Thyroid gland (tissue), 4 donors: ENCODE measurements at places on chromosomes 11 and 22. TPM values are rescaled to one million over a fixed set of nuclear protein-coding genes. Genes with fewer than 3 reads are reported as not detected.
A peak's percentile ranks its signal among the peaks of the same experiment; 100 is the strongest.

GRCh38 chr11:13166036-13166435 lies 111.6 kb upstream of the BMAL1 start:
- H3K27ac ChIP-seq: no peak overlapping the region
- H3K36me3 ChIP-seq: no peaks in the 10 kb centered on the region
- no peak for DNase-seq
- peaks cover 4% of the 10 kb centered on the region for H3K4me1 ChIP-seq
- no peak overlapping the region for H3K4me3 ChIP-seq

GRCh38 chr11:73453562-73453961 lies 77.4 kb downstream of the RELT start:
- no peaks in the 10 kb centered on the region for H3K36me3 ChIP-seq
- DNase-seq: no peak
- no peak overlapping the region for H3K4me3 ChIP-seq
- peak overlapping the region; percentile 38 for H3K27ac ChIP-seq

- H3K36me3 ChIP-seq: peaks cover 5% of the 10 kb centered on the region
- no peak for DNase-seq
- H3K27ac ChIP-seq: no peak overlapping the region
Observed at GRCh38 chr11:57474017-57474802, 13.9 kb downstream of the RTN4RL2 start.

DNA sequence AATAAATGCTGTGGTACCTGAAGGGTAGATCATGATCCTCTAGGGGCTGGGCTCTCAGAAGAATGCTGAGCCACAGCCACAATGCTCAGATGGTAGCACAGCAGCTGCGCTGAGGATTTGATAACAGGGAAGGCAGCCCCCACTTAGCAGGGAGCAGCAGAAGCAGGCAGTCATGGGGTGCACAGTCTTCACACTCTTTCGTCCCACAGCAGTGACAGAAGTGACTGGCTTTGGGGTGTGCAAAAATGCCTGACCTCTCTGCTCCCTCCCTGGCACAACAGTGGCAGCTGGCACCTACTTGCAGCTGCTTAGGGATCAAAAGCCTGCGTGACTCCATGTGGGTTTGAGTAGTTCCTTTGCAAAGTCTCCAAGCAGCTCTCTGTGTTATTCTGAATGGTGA lies 1349.8 kb upstream of the RAG2 start:
- no peaks in the 10 kb centered on the region for H3K27me3 ChIP-seq
- DNase-seq: no peak
- H3K27ac ChIP-seq: no peak overlapping the region
- no peaks in the 10 kb centered on the region for H3K36me3 ChIP-seq
- H3K4me1 ChIP-seq: no peaks in the 10 kb centered on the region

GRCh38 chr11:11253497-11253896 lies 99.6 kb downstream of the CSNK2A3 start:
- no peak overlapping the region for H3K4me3 ChIP-seq
- no peaks in the 10 kb centered on the region for H3K36me3 ChIP-seq
- H3K4me1 ChIP-seq: peaks cover 4% of the 10 kb centered on the region
- no peak overlapping the region for H3K27ac ChIP-seq
- DNase-seq: peak; percentile 49
- H3K27me3 ChIP-seq: no peaks in the 10 kb centered on the region

- no peak overlapping the region for H3K27ac ChIP-seq
- no peak overlapping the region for H3K4me3 ChIP-seq
- DNase-seq: no peak
- no peaks in the 10 kb centered on the region for H3K36me3 ChIP-seq
Observed at GRCh38 chr11:69080257-69080995, 31.7 kb downstream of the TPCN2 start.

GRCh38 chr22:23357053-23357452 lies 176.7 kb downstream of the BCR start:
- no peak overlapping the region for H3K27ac ChIP-seq
- no peaks in the 10 kb centered on the region for H3K27me3 ChIP-seq
- H3K36me3 ChIP-seq: no peaks in the 10 kb centered on the region
- no peak for DNase-seq
- no peak overlapping the region for H3K4me3 ChIP-seq

DNA sequence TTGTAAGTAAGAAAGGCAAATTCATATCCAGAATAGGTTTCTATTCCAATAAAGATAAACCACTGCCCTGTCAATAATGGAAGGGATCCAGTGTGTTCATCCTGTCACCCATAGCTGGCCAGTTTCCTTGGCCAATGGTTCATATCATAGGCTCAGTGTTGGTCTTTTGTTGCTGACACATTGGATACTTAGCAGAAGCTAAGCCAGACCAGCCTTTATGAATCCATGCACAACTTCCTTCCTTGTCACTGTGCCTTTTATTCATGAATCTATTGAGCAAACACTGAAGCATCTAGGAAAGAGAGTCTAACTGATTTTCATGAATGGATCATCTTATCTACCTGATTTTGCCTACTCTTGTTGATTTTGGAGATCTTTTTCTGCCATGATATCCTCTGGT lies 20.0 kb downstream of the OR2AT4 start:
- H3K4me3 ChIP-seq: no peak overlapping the region
- no peaks in the 10 kb centered on the region for H3K4me1 ChIP-seq
- no peaks in the 10 kb centered on the region for H3K27me3 ChIP-seq
- H3K27ac ChIP-seq: no peak overlapping the region
- H3K36me3 ChIP-seq: no peaks in the 10 kb centered on the region

DNA sequence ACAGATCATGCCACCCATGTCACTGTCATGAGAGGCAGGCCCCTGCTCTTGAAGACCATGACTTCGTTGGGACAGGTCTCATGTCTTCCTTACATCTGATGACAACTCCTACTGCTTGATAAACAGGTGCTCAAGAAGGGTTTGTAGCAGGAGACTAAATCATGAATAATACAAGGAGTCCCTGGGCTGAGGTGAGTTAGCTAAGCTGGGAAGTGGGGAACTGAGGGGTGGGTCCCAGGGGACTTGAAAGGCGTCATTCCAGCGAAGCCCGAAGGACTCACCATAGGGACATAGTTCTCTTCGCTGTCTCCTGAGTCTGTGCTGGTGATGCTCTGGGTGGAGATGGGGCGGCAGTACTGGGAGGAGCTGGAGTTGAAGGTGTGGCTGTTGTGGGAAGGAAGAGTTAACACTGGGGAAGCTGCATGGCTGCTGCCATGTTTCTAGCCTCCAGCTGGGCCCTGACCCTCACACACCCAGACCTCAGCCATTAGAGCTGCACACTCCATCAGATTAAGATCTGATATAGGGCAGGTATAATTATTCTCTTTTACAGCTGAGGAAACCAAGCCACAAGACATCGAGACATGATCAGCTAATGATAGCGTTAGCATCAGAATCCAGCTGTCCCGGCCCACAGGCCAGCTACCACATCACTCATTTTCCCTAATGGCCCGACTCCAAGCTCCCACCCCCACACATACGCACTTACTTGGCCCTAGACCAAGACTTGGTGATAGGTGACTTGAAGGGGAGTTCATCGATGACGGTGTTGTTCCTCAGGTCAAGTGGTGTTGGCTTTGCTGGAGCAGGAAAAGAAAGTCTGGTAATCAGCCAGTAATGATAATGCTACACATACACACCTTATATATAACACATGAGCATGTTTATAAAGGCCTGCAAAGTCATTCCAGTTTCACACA lies 32.9 kb downstream of the USP35 start:
- no peak overlapping the region for H3K27ac ChIP-seq
- H3K4me3 ChIP-seq: no peak overlapping the region
- DNase-seq: no peak
- H3K27me3 ChIP-seq: no peaks in the 10 kb centered on the region
- no peaks in the 10 kb centered on the region for H3K4me1 ChIP-seq
- peaks cover 23% of the 10 kb centered on the region for H3K36me3 ChIP-seq

DNA sequence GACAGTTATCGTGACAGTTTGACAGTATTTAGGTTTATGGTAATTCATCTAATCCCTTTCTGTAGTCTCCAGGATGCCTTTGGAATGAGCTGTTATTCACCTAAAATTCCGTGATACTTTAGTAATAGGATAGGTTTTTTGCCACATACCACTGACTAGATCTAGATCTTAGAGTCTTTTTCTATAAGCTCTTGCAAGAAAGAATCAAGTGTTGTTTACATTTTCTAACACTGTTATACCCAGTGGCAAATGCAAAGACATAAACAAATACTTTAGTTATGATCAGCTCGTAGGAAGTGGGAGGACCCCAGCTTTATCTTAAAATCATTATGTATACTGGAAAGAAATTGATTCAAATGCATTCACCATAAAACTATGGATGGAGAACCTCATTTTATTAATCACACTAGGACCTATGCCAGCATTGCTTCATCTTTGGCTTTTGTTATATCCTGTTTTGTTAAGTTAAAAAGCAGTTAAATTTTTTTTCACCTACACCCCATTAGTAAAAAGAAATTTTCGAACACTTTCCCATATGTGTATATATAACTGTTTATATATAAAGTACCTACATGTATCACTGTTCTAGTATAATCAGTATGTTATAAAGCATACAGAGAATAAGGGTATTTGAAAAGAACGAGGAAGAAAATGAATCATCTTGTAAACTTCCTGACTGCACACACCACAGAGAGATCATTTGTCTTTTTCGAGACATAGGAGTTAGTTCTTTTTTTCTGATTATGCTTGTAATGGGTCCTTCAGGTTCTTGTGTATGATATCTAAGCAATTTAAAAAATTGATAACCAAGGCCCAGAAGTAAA lies 60.9 kb downstream of the PDHX start:
- no peaks in the 10 kb centered on the region for H3K4me1 ChIP-seq
- H3K27ac ChIP-seq: no peak overlapping the region
- no peak for DNase-seq
- H3K36me3 ChIP-seq: no peaks in the 10 kb centered on the region
- H3K4me3 ChIP-seq: no peak overlapping the region
- H3K27me3 ChIP-seq: no peaks in the 10 kb centered on the region

- no peak overlapping the region for H3K27ac ChIP-seq
- H3K4me3 ChIP-seq: no peak overlapping the region
- no peak for DNase-seq
- no peaks in the 10 kb centered on the region for H3K36me3 ChIP-seq
- H3K4me1 ChIP-seq: no peaks in the 10 kb centered on the region
- H3K27me3 ChIP-seq: no peaks in the 10 kb centered on the region
Observed at GRCh38 chr11:20535271-20535881, 64.0 kb upstream of the SLC6A5 start.

DNA sequence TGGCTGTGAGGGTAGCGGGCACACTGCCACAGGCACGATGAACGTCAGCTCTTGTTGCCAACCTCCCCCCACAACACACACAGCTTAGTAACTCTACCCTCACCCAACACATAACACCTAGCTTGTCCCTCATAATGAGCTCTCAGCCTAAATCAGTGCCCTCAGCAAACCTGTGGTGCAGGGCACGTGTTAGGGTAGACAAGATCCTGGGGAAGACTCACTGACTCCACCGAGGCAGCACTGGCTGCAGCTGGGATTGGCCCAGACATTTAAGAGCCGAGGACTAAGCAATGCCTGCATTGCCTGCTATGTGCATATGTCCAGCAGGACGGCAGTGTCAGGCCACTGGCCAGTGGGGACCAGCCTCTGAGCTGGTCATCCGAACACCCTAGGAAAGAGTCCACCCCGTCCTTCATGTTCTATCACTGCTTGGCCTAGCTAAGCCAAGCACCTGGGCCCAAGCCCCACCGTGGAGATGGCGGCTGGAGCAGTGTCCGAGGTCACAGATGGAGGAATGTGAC lies 32.9 kb upstream of the TRIM29 start:
- no peaks in the 10 kb centered on the region for H3K4me1 ChIP-seq
- no peaks in the 10 kb centered on the region for H3K27me3 ChIP-seq
- no peak for DNase-seq
- H3K4me3 ChIP-seq: no peak overlapping the region

- no peak overlapping the region for H3K27ac ChIP-seq
- H3K36me3 ChIP-seq: no peaks in the 10 kb centered on the region
- no peak overlapping the region for H3K4me3 ChIP-seq
- H3K27me3 ChIP-seq: no peaks in the 10 kb centered on the region
Observed at GRCh38 chr22:43901976-43902643, 10.3 kb upstream of the PNPLA5 start.

- H3K4me1 ChIP-seq: peaks cover 6% of the 10 kb centered on the region
- no peak for DNase-seq
- H3K27ac ChIP-seq: no peak overlapping the region
- no peaks in the 10 kb centered on the region for H3K36me3 ChIP-seq
Observed at GRCh38 chr22:44648085-44648820, 53.8 kb upstream of the PRR5 start.

- H3K36me3 ChIP-seq: no peaks in the 10 kb centered on the region
- H3K4me1 ChIP-seq: peaks cover 32% of the 10 kb centered on the region
- peak; percentile 21 for DNase-seq
- H3K4me3 ChIP-seq: peak overlapping the region; percentile 95
Observed at GRCh38 chr11:61332281-61332796, 566 bp downstream of the DDB1 start.

- H3K27me3 ChIP-seq: no peaks in the 10 kb centered on the region
- no peak overlapping the region for H3K27ac ChIP-seq
- no peak for DNase-seq
- H3K4me3 ChIP-seq: no peak overlapping the region
Observed at GRCh38 chr11:121611242-121611641, 158.5 kb upstream of the SORL1-AS1 start.

DNA sequence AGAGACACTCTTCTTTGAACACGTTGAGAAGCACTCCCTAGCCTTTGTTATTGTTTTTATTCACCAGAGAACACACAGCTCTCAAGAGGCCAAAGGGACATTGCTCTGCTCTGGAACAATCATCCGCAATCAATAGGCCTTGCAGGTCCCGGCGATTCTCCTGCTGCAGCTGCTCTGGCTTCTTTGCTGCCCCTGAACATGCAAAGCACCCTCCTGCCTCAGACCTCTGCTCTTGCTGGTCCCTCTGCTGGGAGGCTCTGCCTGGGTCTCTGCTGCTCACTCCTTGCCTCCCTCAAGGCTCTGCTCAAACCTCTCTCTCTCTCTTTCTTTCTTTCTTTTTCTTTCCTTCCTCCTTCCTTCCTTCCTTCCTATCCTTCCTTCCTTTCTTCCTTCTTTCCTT lies 232.7 kb downstream of the DSCAML1 start:
- H3K27ac ChIP-seq: no peak overlapping the region
- H3K4me3 ChIP-seq: no peak overlapping the region
- DNase-seq: no peak
- H3K27me3 ChIP-seq: no peaks in the 10 kb centered on the region

DNA sequence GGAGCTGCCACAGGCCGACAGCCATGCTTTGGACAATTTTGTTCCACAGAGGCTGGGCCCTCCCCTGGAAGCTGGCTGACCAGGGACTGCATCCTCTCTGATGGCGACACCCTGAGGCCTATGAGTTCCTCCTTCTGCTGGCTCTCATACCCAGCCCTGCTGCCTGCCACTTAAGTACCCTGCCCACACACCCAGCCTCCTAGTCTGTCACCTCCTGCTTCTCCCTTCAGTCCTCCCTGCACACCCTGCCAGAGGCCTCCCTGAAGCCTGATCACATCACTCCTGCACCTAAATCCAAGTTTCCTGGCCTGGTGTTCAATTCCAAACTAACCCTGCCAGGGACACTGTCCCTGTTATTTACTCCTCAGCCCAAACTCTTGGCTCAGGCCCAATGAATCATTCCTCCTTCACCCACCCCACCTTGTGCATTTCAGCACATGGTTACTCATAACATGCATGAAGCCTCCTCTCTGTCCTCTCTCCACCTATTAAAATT lies 136.7 kb upstream of the NECTIN1 start:
- H3K27ac ChIP-seq: no peak overlapping the region
- H3K4me1 ChIP-seq: no peaks in the 10 kb centered on the region
- no peak overlapping the region for H3K4me3 ChIP-seq
- no peak for DNase-seq
- no peaks in the 10 kb centered on the region for H3K36me3 ChIP-seq

Gene RBMXL2
- 0.27 TPM for total RNA-seq

Gene GALNT18
- total RNA-seq: 60.7 TPM

Gene KCNK7
- not detected for total RNA-seq

Gene CCDC81
- 4.5 TPM for total RNA-seq

Gene DERL3
- 2.2 TPM for total RNA-seq

Gene OR51B2
- total RNA-seq: not detected

Gene RAB38
- total RNA-seq: 5.6 TPM

Gene RASD2
- 0.13 TPM for total RNA-seq

Gene GPR137
- total RNA-seq: 14.9 TPM

Gene TIMP3
- 550 TPM for total RNA-seq
